GM20000 (cell line): ENCODE measurements at places on chromosomes 16 and 17.
A peak's percentile ranks its signal among the peaks of the same experiment; 100 is the strongest.

GRCh38 chr16:4315186-4316107, at the start of gene GLIS2:
TSS of gene GLIS2 (plus strand) at chr16:4316067. CDS start at chr16:4332281, 16,214 bp downstream.
- peak; percentile 87 for DNase-seq

DNA sequence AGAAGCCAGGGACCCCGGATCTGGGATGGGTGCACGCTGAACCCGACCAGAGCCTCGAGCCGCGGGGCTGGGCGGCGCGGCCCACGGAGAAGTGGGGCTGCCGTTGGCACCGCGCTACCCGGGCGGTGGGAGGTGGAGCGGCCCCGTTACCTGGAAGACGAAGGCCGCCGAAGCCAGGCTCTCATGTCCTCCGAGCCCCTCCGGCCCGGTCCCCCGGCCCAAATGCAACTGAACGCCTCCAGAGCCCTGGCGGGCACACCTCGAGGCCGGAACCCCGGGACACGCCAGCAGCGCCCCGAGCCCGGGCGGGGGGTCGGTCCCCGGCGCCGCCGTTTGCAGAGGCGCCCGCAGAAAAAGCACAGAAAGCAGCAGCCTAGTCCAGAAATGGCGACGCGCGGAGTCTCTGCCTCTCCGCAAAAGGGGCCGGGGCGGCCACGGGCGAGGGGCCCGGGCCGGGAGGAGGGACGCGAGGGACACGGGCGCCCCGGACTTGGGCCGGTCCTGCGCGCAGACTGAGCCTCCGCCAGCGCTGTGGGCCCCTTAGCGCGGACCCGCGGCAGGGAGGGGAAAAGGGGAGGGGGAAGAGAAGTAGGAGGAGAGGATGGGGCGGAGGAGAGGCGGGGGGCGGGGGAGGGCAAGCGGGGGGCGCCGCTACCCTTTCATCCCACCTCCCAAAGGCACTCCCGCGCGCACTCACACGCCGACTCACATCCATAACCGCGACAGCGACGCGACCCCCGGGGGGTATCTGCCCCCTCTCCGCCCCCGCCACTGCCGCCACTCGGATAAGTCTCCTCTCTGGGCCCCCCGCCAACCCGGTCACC, 1.4 kb downstream of the AXIN2 start:
- DNase-seq, result peak; percentile 62

GRCh38 chr16:56387396-56387795, 37.9 kb downstream of the AMFR start:
- no peak for DNase-seq

DNA sequence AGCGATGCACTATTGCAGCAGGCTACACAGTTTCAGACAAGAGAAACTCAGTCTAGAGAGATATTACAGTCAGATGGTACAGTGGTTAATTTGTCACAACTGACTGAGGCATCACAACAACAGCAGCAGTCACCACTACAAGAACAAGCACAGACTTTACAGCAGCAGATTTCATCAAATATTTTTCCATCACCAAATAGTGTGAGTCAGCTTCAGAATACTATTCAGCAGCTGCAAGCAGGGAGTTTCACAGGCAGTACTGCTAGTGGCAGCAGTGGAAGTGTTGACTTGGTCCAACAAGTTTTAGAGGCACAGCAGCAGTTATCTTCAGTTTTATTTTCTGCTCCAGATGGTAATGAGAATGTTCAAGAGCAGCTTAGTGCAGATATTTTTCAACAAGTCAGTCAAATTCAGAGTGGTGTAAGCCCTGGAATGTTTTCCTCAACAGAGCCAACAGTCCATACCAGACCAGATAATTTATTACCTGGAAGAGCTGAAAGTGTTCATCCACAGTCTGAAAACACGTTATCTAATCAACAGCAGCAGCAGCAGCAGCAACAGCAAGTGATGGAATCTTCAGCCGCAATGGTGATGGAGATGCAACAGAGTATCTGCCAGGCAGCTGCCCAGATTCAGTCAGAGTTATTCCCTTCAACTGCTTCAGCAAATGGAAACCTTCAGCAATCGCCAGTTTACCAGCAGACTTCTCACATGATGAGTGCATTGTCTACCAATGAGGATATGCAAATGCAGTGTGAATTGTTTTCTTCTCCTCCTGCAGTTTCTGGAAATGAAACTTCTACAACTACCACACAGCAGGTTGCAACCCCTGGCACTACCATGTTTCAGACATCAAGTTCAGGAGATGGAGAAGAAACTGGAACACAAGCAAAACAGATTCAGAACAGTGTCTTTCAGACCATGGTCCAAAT, 34.1 kb downstream of the NQO1 start:
- DNase-seq, result no peak

DNA sequence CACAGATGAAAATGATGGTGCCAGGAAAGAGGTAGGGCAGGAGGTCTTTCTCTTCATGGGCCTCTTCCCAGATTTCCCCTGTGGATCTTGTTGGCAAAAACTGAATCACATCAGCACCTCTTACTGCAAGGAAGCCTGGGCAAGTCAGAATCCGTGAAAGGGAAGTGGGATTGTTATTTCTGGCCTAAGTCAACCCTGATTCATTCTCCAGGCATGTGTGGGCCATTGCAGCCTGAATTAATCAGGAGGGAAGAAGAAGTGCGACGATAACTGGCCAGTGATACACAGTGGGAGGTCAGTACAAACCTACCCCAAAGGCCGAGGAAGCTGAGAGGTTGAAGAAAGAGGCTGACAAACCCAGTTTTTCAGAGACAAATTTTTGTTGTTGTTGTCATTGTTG, 17.9 kb upstream of the NSMCE1 start:
- DNase-seq, result no peak

GRCh38 chr17:5164436-5164835, 27.2 kb downstream of the ZNF594 start:
- no peak for DNase-seq

DNA sequence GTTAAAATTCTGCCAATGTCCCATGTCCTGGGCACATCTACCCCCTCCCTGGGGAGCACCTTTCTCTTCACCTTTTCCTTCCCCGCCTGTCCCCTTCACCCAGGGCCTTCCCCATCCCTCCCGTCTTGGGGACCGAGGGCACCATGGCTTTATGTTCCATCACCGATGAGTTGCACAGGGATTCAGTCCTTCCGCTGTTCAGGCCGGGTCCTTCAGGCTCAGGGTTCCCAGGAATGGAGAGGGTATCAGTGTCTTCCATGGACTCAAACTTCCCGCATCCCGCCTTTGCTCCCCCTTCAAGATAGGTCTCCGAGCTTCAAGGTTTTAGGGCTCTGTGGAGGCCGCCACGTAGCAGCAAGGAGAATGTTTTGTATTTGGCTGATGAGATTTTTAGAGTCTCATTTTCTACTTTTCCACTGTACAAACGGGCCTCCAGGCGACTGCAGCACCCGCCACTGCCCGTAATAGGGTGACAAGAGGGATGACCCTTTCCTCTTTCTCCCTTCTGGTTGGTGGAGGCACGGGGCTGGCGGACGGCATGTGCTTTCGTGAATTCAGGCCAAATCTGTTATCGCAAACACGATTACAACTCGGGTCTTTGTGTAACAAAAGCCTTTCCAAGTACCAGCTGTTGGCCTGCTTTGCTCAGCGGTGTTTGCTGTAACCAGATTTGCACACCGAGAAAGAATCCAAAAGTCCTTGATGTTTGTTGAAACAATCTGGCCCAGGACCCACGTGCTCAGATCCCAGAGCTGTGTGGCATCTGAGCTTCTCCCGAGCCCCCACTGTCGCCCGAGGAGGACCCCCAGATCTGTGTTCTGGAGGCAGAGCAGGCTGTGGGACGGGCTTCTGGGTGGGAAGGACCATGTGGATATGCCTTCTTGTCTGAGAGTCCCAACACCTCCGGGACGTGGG, 236.3 kb downstream of the SEC14L1 start:
- no peak for DNase-seq
